ENCODE measurements at places on chromosomes 11 and 22.

GRCh38 chr22:35838855-35839576 is 121.3 kb downstream of the APOL5 start:
- no peak for DNase-seq

GRCh38 chr11:126502982-126503381 is 147.5 kb downstream of the ST3GAL4 start:
- no peak for DNase-seq

GRCh38 chr11:66593303-66593635 is 284 bp downstream of the CCS start:
- DNase-seq: no peak

GRCh38 chr22:45640941-45641621 is 30.6 kb upstream of the ATXN10 start:
- DNase-seq: no peak

DNA sequence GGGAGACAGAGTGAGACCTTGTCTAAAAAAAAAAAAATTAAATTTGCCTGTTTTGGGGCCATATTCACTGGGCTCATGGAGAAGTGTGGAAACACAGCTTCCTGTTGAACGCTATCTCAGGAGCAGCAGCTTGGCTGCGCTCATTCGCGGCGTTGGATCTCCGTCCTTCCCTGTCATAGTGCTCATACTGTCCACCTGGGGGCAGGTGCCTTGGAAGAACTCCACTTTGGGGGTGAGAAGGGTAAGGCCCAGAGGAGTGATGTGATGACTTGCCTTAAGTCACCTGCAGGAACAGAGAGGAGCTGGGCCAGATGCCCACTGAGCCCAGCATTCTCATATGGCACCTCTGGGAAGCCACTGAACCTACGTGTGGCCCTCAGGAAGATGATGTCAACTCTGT is 82.8 kb downstream of the CABIN1 start:
- no peak for DNase-seq

GRCh38 chr11:77196961-77197360 is 68.9 kb downstream of the MYO7A start:
- DNase-seq: no peak

GRCh38 chr11:109422870-109423465 is 978 bp downstream of the C11orf87 start:
- no peak for DNase-seq

GRCh38 chr22:47842119-47842518 is 1079.7 kb downstream of the TBC1D22A start:
- DNase-seq: no peak

DNA sequence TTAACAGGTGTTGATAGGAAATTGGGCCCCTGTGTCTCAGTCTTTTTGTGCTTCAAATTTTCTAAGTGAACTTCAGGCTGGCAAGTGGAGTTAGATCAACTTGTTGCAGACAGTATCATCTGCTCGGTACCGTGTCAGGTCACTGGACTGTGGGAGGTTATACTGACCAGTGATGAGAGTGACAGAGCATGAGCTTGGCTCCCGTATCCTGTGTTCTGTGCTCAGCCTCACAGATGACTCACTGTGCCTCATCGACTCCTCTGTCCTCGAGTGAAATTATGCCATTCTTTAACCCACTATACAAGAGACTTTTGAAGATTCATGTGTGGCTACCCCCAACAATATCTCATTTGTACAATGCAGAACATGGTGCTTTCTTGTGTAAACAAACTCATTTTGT is 7.9 kb downstream of the GRAP2 start:
- DNase-seq: no peak

DNA sequence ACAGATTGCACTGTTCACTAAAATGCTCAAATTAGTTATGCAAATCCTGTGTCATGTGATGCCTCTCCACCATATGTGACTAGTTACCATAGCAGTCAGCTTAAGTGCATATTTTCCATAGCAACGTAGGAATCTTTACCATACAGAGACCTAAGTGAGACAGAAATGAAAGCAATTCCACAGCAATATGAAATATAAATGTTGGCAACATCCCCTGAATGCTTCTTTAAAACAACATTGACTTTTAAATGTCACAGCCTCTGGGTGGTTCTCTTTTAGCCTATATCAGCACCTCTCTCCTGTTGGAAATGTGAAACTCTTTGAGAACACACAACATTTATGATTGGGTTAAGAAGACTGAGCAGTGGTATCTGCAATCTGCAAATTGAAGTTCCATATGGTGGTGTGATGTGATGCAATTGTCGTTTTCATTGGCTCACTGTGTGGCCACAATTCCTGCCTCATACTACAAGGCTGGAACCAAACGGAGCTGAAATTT is 814.6 kb downstream of the DLG2 start:
- DNase-seq: no peak

Measured in stimulated activated CD8-positive, alpha-beta memory T cell treated with anti-CD3 and anti-CD28 coated beads, Interleukin-4, amount 100 ng/mL, for 1 hour (primary cell).